Type B pancreatic cell (in vitro differentiated cells): ENCODE measurements at places on chromosomes 2 and 18. TPM values are rescaled to one million over a fixed set of nuclear protein-coding genes. Genes with fewer than 3 reads are reported as not detected.

GRCh38 chr2:226903179-226903578, 67.3 kb downstream of the RHBDD1 start:
- no peak for DNase-seq

HOXD4 gene
- total RNA-seq, result 37.0 TPM in 1 of 2 replicates, not detected in the other

- DNase-seq, result no peak
These were observed 309.8 kb upstream of the COL3A1 start for GRCh38 chr2:188664416-188664815.

DNA sequence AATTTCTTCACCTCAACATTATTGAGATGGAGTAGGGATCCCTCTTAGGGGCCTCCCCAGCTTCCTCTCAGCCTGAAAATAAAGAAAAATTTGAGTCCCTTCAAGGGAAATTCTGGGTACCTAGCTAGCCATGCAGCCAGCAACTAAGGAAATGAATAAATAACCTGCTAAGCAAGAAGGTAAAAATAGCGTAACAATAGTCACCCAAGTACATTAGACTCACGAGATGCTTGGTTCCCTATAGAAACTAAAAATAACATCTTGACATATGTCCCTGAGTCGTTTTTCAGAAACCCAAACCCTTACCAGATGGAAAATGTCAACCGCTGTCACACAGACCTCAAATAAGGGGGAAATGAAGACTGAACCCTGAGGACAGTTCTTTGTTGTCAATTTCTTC, 51.9 kb downstream of the CACNB4 start:
- DNase-seq, result no peak

- DNase-seq, result no peak
These were observed 68.8 kb downstream of the WDSUB1 start for GRCh38 chr2:159217676-159218075.

GRCh38 chr2:88668862-88669261, 22.6 kb upstream of the RPIA start:
- no peak for DNase-seq

DNA sequence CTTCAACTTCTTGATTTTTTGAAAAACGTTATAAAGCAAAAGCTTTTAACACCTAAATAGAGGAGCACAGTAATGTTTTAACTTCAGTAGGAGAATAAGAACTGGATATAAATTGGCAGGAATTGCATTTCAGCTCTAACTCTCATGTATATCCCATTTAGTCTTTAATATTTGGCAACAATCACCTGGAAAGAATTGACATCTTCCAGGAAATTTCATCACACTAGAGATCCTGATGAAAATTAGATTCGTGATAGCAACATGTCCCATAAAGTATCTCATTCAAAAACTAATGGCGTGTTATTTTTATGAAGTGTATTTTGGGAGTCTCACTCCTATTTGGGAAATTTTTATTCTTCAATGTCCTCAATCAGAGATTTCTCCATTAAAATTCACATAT, 131.1 kb upstream of the DNAJC10 start:
- no peak for DNase-seq

- DNase-seq, result no peak
These were observed 35.2 kb downstream of the PTMA start for GRCh38 chr2:231743376-231744116.
